ENCODE measurements at places on chromosomes 4 and X. TPM values are rescaled to one million over a fixed set of nuclear protein-coding genes. Genes with fewer than 3 reads are reported as not detected.

ZNF157 gene
- total RNA-seq: 0.17 TPM

DNA sequence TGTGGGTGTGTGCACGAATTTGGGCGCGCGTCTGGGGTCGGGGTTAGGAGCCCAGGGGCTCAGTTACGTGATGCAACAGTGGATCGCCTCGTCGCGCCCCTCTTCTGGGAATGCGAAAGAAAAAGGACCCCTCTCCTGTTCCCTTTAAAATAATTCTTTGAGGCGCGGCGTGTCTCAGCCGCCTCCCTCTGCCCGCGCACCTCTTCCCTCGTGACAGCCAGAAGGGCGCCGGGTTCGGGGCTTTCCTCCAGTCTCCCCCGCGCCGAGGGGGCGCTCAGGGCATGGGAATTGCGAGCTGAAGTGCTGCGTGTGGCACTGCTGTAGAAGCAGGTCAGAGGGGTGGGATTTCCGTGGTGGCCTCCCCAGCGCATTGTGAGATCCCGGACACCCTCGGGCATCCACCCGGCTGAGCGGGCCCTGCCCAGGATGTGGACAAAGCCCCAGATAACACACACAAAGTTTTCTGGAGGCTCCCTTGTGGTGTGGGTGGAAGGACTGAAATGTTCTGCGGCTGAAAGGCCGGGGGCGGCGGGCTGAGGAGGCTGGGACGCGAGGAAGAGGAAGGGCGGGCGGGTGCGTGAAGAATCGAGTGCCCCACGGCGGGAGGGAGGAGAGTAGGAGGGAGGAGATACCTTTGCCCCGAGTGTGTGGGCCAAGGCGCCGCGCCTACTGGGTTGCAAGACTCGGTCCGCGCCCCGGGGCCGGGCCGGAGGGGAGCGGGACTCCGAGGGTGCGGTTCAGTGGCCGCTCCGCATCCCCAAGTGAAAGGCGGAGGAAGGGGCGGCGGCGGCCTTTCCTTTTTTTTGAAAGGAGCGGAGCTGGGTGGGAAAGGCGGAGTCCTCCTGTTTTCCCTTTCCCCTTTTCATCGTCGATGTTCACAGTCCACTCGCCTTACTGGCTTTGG, 752 bp downstream of the SEPTIN11 start:
- peak; percentile 52 for DNase-seq

GRCh38 chrX:74160816-74161215, 143.2 kb upstream of the ZCCHC13 start:
- DNase-seq: no peak

- DNase-seq: no peak
Measured at GRCh38 chr4:121126449-121127006, 37.6 kb downstream of the TNIP3 start.

DNA sequence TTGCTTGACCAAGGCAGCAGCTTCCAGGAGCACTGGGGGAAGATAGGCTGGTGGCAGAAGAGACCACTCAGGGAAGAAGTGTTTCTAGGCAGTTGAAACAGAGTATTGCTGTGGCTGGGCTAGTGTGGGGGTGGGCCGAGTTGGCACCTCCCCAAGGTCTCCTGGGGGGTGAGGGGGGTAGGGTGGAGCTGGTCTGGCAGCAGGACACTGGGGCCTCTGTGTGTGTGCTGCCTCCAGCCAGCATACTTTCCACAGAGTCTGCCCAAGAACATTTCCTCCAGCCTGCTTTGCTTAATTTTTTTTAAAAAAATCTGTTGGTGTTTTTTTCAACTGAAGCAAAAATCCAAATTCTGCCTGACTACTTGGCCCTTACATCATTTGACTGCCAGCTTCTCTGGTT, 4.0 kb downstream of the ITIH6 start:
- no peak for DNase-seq

GRCh38 chrX:40471965-40472648, 108.7 kb upstream of the ATP6AP2 start:
- peak; percentile 83 for DNase-seq
